ENCODE measurements at places on chromosomes 6 and 20.

GRCh38 chr20:46484954-46485353 is 28.4 kb downstream of the ZNF334 start:
- DNase-seq = no peak

- DNase-seq = no peak
Observed at GRCh38 chr6:36269834-36270705, at the start of gene PNPLA1. TSS of gene PNPLA1 (plus strand) at chr6:36270060. CDS start at chr6:36270460, 400 bp downstream.

- DNase-seq = no peak
Observed at GRCh38 chr6:130159956-130160355, 62.8 kb downstream of the SAMD3 start.

DNA sequence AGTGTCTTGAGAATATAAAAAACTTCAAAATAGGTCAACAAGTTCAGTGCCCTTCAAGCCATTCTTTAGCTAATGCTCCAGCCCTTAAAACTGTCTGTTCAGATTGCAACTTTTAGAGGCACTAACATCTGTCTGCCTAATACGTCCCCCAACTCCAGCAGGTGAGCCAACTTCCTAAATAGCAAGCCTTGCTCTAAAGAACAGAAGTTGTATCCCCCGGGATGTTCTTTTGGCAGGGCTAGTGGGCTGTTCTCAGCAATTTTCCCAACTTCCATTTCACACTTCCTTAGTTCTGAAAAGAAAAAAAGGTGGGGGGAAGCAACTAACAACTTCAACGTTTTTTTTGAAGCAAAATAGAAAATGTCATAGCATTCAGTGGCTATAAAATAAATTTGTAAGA is 290.0 kb upstream of the PTCHD4 start:
- DNase-seq = no peak

- no peak for DNase-seq
Observed at GRCh38 chr6:158947284-158947683, 52.7 kb downstream of the RSPH3 start.

- no peak for DNase-seq
Observed at GRCh38 chr6:21666853-21667681, 73.5 kb downstream of the SOX4 start.

DNA sequence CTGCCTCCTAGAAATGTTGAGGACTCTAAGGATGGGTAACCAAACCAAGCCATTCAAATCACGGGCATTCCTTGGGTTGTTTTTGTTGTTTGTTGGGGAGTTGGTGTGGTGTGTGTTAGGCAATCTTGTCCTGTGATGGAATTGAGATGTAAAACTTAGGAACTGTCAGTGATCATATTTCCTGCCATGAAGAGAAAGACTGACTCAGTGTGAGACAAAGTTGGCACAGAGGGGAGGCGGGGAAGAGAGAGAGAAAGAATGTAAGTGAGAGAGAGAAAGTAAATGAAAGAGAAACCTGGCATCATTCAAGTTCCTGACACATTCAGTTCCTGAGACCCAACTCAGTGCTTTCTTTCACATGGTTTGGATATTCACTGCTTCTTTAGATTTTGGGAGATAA is 21.6 kb upstream of the FBXO30 start:
- DNase-seq = peak; percentile 4

- no peak for DNase-seq
Observed at GRCh38 chr6:55974688-55975087, 99.3 kb upstream of the BMP5 start.

GRCh38 chr6:15517600-15517999 is 145.2 kb downstream of the DTNBP1 start:
- no peak for DNase-seq

- DNase-seq = no peak
Observed at GRCh38 chr20:18722371-18722770, 91.2 kb upstream of the SCP2D1 start.

GRCh38 chr6:137349856-137350830 is 131.0 kb upstream of the IFNGR1 start:
- no peak for DNase-seq

- DNase-seq = no peak
Observed at GRCh38 chr6:138863321-138863720, 67.4 kb downstream of the ECT2L start.

- no peak for DNase-seq
Observed at GRCh38 chr6:11692451-11693376, 85.9 kb downstream of the ADTRP start.

GRCh38 chr20:15205028-15205427 is 867.6 kb upstream of the FLRT3 start:
- no peak for DNase-seq

- DNase-seq = no peak
Observed at GRCh38 chr20:53597030-53597482, 3.4 kb upstream of the ZNF217 start.

- no peak for DNase-seq
Observed at GRCh38 chr20:38297916-38298674, 5.9 kb upstream of the BPI start.

GRCh38 chr6:4358414-4359107 is 223.2 kb upstream of the ECI2 start:
- peak; percentile 83 for DNase-seq

DNA sequence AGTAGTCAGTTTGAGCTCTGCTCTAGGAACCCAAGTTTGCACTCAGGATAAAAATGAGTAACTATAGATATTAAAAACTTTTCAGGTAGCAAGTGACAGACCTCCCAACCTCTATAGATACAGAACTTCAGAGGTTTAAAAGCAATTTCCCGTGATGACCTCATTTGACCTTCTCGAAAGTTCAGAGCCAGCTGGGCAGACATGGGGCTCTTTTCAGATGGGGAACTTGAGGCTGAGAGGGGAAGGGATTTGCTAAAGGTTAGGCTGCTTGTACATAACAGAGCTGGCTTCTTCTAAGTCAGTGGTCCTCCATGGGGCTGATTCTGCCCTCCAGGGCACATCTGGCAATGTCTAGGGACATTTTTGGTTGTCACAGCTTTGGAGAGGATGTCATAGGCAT is 58.8 kb upstream of the ZNF831 start:
- DNase-seq = no peak

DNA sequence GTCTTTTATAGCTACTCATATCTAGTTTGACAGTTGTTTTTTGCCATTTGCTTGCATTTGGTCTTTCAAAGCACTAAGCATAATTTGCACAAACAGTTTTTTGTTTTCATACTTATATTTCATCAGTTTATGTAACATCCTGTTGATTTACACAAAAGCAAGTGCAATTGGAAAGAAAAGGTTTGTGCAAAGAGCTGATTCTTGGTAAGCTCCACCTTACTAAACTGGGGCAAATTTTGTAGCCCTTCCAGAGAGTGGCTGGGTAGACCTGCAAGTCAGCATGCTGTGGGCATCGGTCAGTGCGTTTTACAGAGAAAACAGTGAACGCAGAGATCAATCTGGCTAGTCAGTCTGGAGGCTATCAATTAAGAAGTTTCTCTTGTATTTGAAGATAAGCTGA is 34.5 kb downstream of the TXLNB start:
- no peak for DNase-seq

DNA sequence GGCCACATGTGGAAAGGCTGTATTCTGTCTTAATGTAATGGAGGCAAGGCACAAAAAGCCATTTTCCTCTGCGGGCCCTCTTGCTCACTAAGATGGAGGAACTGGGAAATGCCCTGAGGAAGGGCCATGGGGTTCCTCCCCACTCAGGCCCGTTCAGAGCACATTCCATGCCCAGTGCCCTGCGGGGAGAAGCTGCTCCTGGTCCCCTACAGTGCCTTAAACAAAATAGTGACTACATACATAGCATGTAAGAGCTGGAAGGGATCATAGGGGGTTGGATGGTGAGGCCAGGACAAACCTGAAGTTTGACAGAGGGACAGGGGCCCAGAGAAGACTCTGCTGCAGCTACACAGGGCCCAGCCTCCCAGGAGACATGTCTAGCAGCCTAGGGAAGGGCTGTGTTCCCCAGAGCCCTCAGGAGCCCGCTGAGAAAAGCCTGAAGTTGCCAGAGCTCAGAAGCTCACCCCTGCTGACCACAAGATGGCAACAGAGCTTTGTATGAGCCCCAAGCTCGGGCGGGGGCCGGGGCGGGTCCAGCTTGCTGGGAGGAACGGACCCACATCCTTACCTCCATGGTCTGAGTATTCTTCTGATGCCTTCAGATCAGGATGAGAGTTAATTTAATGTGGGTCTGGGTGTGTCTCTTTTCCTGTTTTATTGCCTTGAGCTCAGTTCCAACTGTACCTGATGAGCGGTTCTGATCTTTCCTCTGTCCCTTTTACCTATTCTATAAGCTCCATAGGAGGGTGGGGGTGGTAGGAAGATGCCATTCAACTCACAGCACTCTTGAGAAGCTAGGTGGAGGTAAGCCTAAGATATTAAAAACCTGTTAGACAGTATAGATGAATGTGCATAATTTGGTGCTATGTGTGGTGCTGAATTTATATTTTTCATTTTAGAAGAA is 242.9 kb downstream of the CDC5L start:
- no peak for DNase-seq

DNA sequence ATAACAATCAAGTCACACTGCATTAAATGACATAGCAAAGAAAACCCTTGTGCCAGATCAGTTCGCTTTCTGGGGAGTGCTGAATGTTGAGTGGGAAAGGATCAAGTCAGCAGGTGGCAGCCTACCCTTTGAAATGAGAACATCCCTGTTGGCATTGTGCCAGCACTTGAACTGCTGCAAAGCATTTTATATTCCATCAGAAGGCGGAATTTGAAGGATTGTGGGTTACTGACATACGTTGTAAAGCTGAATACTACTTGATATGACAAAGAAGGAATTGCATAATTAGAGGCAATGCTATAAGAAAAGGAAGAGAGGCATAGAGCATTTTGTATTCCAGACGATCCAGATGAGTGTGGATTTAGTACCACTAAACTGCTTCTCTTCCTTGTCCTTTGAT is 26.5 kb downstream of the BCKDHB start:
- DNase-seq = peak; percentile 55

- DNase-seq = no peak
Observed at GRCh38 chr6:167951781-167952511, 45.5 kb upstream of the KIF25 start.

DNA sequence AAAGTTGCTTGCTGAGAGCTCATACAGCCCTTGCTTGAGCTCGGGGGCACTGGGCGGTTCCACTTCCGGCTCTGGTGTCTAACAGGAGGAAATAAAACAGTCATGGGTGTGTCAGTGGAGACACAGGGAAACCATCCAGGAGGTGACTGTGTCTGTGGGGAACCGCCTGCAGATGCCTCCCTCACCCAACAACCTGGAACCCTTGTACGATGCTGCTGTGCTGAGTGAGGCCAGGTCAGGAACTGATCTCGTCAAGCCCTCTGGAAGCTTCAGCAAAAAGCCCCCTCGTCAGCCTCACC is 15.5 kb downstream of the TXNDC5 start:
- no peak for DNase-seq

DNA sequence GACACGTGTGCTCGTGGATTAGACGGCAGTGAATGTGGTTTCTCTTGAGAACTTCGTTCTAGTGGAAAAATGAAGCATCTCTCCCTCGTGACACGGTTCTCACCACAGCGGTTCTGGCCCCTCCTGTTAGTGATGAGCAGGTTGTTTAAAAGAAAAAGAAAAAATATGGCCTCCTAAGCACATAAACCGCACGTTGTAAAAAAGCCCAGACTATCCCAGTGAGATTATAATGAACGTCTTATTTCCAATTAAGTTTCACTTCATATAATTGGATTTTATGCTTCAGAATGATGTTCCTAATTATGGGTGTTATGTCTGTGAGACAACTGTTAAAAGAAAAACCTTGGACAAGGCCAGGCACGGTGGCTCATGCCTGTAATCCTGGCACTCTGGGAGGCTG is 74.5 kb upstream of the FRMD1 start:
- no peak for DNase-seq

- DNase-seq = peak; percentile 26
Observed at GRCh38 chr6:39347906-39348585, 25.5 kb upstream of the KCNK16 start.
